Spinal cord (tissue), 10 donors: ENCODE measurements at places on chromosomes 7 and 10.
A peak's percentile ranks its signal among the peaks of the same experiment; 100 is the strongest.

DNA sequence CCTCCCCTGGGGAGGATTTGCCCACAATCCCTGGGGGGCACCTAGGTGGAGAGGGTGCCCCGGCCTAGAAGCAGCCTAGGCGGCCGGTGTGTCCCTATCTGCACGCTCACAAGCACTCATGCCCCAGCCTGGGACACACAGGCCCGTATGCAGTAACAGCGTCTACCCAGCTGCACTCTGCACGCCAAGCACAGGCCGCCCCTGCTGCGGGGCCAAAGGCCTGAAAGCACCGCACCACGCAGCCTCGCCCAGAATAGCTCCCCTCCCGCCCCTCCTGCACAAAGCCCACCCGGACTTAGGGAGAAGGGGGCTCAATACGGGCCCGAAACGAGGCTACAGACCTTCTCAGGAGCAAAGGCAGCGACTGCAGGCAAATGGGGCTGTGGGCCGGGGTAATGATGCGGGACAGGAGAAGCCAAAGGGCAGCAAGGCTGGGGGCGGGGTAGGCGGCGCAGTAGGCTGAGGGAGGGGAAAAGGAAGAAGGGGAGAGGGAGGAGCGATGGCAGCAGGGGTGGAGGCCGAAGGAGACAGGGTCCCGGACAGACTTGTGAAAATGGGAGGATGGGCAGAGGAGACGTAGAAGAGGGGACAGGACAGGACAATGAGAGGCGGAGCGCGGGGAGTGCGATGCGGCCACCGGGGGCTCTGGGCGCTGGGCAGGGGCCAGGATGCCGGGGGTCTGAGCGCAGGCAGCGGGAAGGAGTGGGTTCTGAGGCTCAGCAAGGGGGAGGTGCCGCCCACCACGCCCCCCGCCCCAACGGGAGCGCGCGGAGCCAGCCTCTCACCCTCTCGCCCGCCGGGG lies 544 bp downstream of the GPRIN2 start:
- DNase-seq: no peak

DNA sequence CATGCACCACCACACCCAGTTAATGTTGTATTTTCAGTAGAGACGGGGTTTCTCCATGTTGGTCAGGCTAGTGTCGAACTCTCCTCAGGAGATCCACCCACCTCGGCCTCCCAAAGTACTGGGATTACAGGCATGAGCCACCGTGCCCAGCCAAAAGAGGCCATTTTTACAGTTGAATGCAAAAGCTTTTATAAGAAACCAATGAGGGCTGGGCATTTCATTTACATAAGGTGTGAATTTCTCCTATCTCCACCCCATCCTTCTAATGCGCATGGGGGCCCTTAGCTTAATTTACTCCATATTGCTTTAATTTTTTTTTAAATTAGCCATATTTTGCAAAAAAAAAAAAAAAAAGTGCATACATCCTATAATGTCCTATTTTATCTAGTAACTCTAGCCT lies 25.1 kb upstream of the EIF4H start:
- no peak for DNase-seq

DNA sequence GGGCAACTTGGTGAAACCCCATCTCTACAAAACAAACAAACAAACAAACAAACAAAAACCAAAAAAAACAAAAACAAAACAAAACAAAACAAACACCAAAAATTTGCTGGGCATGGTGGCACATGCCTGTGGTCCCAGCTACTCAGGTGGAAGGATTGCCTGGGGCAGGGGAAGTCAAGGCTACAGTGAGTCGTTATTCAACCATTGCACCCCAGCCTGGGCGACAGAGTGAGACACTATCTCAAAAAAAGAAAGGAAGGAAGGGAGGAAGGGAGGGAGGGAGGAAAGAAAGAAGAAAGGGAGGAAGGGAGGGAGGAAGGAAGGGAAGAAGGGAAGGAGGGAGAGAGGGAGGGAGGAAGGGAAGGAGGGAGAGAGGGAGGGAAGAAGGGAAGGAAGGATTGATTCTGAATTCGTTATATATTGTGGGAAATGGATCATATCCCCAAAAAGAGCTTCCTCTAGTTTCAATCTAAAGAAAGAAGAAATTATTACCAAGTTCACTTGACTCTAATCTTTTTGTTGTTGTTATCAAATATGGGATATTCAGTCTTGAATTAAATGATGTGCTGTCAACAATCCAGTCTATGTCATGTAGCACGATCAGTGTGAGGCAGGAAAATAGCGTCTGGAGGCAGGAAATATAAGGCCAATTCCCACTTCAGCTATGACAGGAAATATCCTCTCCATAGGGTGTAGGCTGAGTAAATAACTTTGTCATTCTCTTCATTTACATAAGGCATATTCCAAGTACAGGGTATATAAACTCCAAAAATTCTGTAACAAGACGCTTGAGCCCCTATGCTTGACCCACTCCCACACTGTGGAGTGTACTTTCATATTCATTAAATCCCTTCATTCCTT lies 26.2 kb upstream of the TRIM24 start:
- no peak for DNase-seq

GRCh38 chr10:113056441-113057021 lies 106.5 kb downstream of the TCF7L2 start:
- no peak for DNase-seq

DNA sequence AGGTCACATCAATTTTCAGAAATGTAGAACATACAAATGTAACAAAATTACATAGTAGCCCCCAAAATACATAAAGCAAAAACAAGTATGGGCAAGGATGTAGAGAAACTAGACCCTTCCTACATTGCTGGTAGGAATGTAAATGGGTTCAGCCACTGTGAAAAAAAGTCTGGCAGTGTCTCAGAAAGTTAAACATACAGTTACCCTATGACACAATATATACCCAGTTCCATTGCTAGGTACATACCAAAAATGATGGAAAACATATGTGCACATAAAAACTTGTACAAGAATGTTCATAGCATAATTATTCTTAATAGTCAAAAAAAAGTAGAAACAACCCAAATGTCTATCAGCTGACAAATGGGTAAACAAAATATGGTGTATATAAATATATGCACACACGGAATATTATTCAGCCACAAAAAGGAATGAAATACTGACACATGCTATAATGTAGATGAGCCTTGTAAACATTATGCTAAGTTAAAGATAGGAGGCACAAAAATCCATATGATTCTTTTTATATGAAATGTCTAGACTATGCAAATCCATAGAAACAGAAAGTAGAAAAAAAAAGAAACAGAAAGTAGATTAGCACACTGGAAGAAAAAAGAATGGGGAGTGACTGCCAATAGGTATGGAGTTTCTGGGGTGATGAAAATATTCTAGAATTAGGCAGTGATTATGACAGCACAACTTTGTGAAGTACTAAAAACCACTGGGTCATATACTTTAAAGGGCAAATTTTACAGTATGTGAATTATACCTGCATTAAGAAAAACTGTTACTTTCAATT lies 13.5 kb downstream of the HERPUD2 start:
- no peak for DNase-seq

DNA sequence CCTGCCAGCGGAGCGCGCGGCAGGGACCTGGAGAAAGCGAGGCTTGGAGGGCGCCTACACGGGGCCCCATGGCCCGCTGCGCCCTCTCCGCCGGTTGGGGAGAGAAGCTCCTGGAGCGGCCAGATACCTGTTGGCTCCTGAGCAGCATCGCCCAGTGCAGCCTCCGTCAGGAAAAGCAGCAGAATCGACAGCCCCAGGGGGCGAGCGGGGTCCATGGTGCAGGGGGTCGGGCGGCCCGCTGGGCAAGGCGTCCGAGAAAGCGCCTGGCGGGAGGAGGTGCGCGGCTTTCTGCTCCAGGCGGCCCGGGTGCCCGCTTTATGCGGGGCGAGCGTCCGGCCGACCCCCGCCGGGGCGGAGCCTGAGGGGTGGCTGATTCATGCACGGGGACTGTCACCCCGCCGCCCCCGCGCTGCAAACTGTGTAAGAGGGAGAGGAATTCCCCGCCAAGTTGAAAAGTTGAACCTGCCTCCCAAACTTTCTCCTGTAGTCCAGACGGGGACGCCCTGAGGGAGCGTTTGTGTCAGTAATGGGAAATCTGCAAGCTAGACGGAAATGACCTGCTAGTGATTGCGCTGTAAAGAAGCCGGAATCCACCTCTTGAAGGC lies at the start of gene TFPI2:
Gene TFPI2 (minus strand): TSS at position 290 of the 605 bp plus-strand sequence. CDS start 75 bp downstream, at position 215.
- peak; percentile 52 for DNase-seq

DNA sequence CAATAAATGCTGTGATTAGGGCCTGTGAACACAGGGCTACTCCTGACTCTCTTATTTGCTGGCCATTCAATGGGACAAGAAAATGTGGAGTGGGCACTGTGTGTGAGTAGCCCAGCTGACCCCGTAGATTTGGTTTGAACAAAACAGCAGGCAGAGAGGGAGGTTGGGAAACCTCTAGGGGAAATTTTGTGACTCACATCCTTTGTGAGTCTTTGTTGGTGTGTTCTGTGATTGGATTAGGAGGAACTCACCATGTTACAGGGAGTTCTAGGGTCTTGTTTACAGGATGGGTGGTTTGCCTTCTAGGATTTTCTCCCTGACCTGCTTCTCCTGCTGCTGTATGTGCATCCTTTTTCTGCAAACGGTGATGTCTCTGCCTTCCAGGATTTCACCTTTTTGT lies 128.3 kb upstream of the MKI67 start:
- no peak for DNase-seq

- no peak for DNase-seq
These were observed 7.4 kb downstream of the NUB1 start for GRCh38 chr7:151348970-151349369.

- no peak for DNase-seq
These were observed 90.2 kb downstream of the PPP1R9A start for GRCh38 chr7:94997547-94997946.

GRCh38 chr7:118858651-118859149 lies 634.2 kb downstream of the ANKRD7 start:
- DNase-seq: no peak

GRCh38 chr10:118057361-118057760 lies 10.6 kb upstream of the RAB11FIP2 start:
- no peak for DNase-seq
